Activated CD4-positive, alpha-beta T cell treated with anti-CD3 and anti-CD28 coated beads for 1 hour (primary cell): ENCODE measurements at places on chromosomes 16 and 17.

GRCh38 chr17:80618304-80618703 is 73.7 kb downstream of the RPTOR start:
- no peak for DNase-seq

DNA sequence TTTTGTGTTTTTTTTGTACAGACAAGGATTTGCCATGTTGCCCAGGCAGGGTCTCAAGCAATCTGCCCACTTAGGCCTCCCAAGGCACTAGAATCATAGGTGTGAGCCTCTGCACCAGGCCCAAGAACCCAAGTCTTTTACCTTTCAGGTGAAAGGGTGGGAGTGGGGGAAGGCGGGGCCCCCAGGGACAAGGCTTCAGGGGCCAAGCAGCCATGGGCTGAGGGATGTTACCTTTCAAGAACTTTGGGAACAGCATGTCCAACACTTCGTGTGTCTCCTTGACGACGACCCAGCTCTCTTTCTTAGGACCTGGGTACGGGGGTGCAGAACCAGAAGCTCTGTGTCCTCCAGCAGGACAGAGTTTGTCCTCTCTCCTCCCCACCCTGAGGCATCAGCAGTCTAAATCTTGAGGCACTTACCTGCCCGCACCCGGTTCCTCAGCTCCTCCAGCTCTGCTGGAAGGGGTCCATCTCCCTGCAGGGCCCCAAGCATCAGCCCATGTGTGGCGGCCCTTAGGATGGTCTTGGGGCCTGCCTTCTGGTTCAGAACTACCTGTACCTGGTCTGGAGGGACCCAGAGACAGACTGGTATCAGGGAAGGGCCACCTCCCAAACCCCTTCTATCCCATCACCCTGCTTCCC is 9.0 kb downstream of the SLC5A2 start:
- DNase-seq, result no peak

GRCh38 chr16:82016263-82016662 is 5.0 kb upstream of the SDR42E1 start:
- DNase-seq, result no peak

- no peak for DNase-seq
Measured at GRCh38 chr16:23920899-23921298, 85.1 kb downstream of the PRKCB start.

GRCh38 chr16:1310832-1311200 is 1.4 kb downstream of the UBE2I start:
- DNase-seq, result peak; percentile 22

DNA sequence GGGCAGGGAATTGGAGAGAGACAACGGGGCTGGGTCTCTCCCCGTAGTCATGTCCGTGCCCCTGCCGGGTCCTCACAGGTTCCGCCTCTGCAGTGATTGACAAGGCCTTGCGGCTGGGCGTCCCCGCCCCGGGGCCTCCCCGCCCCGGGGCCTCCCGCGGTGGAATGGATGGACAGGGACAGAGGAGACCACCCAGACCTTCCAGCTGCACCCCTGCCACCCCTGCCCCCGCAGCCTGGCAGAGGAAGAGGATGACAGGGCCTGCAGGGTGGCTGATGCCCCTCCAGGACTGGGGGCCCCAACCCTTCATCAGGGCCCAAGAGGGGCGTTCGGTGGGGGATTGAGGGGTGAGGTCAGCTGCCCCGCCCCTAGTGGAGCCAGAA is 216.4 kb upstream of the CIBAR2 start:
- no peak for DNase-seq

DNA sequence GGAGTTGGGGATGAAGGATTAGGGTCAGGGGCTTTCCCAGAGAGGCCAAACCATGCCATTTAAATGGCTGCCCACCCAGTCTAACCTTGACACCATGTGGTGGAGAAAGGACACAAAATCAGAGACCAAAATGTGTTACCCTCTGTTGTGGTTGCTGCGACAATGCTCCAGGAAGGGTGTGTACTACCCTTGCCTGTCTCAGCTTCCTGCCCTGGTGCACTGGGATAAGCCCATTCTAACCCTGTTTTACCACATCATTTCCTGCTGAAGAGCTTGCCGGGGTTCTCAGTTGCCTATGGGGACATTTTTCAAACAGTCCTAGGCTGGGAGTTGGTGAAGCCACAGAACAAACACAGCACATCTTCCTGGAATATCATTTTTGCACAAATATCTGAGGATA is 4.9 kb downstream of the OR4D1 start:
- DNase-seq, result peak; percentile 29

- DNase-seq, result no peak
Measured at GRCh38 chr17:70772761-70773160, 603.4 kb downstream of the KCNJ2 start.

DNA sequence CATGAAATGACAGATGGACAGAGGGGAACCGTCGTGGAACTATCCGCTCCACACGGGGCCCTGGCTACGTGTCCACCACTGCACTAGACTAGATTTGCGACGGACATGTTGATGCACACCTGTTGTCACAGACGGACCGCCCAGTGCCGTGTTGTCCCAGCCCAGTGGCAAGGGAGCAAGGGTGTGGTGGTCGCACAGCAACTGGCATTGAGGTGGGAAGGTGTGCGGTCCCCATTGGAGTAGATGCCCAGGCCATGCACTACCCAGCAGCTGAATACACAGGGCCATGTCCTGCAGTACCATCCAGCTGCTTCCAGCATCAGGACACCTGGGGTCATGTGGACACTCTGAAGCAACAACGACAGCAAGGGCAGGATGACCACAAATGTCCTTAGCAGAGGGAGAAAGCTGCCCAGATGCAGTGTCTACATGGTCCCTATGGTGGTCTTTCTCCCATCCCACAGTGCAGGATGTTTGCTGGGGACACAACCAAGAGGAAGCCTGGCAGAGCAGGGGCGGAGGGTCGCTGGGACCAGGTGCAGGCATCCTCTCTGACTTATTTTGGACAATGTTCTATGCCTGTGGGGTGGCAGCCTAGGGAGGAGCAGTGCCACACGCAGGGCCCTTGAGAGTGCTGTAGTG is 8.8 kb downstream of the FOXF1 start:
- no peak for DNase-seq

GRCh38 chr17:78568494-78569115 is 8.6 kb downstream of the DNAH17 start:
- DNase-seq, result no peak

- no peak for DNase-seq
Measured at GRCh38 chr16:48949636-48950035, 332.0 kb downstream of the CBLN1 start.

DNA sequence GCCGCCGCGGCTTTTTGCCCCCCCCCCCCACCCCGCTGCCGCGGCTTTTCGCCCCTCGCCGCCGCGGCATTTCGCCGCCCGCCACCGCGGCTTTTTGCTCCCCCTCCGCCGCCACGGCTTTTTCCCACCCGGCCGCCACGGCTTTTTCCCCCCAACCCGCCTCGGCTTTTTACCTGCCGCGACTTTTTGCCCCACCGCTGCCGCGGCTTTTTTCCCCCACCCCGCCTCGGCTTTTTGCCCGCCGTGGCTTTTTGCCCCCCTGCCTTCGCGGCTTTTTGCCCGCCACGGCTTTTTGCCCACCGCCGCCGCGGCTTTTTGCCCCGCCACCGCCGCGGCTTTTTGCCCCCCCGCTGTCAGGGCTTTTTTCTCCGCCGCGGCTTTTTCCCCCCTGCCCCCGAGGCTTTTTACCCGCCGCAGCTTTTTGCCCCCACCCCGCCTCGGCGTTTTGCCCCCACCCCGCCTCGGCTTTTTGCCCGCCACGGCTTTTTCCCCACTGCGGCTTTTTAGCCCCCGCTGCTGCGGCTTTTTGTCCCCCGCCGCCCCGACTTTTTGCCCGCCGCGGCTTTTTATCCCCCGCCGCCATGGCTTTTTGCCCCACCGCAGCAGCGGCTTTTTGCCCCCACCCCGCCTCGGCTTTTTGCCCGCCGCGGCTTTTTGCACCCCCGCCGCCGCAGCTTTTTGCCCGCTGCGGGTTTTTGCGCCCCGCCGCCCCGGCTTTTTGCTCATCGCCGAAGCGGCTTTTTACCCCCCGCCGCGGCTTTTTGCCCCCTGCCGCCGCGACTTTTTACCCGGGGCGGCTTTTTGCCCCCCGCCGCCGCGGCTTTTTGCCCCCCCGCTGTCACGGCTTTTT is 527.8 kb upstream of the WSB1 start:
- no peak for DNase-seq

DNA sequence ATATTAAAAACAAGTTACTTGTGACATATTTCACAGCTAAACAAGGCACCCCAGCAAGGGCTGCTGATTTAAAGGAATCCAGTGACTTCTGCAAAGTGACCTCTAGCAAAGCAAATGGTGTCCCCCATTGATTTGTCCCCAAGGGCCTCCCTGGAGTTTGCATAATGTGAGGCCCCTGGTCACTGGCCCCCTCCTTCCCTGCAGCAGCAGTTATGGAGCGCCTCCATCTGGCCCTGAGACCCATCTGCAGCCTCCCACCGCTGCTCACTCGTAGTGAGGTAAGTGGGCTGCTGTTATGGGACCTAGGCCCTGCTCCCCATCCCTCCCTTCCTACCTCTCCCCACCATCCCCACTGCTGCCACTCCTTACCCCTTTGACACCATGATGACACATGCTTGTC is 19.6 kb upstream of the EEF2K start:
- DNase-seq, result no peak

- no peak for DNase-seq
Measured at GRCh38 chr17:14854691-14855090, 410.4 kb downstream of the PMP22 start.

DNA sequence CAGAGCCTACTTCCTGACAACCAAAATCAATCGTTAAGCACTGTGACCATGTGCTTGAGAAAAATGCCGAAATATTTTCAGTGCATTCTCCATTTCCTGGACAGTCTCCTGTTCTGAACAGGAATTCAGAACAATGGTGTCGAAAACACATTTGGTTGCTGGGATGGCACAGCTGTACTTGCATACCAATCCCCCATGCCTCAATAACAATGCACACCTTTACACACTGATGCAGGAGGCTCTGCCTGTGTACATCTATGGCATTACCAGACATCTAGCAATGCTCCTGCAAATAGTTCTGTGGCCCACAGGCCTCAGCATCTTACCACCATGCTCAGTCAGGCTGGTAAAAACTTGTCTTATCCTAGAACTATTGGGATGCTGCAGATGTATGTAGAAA is 6.2 kb downstream of the CHTF8 start:
- DNase-seq, result no peak

GRCh38 chr17:36550491-36551417 is 6.0 kb downstream of the GGNBP2 start:
- no peak for DNase-seq

GRCh38 chr16:70255574-70255973 is 3.8 kb upstream of the EXOSC6 start:
- DNase-seq, result no peak

DNA sequence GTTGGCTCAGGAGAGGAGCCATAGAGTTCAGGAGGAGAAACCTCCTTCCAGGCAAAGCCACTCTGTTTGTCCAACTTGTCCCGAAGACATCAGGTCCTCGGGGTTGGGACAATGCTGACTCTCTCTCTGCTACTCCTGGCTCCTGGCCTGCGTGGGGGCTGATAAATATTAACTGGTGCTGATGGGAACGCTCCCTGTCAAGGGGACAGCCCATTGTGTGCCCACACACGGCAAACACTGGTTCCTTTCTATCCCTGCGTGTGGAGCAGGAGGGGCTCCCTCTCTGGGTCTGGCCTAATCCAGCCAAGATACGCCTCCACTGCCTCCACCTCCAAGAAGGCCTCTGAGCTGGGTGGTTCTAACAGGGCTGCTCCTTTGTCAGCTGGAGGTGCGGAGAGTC is 4.4 kb downstream of the KIF19 start:
- no peak for DNase-seq

DNA sequence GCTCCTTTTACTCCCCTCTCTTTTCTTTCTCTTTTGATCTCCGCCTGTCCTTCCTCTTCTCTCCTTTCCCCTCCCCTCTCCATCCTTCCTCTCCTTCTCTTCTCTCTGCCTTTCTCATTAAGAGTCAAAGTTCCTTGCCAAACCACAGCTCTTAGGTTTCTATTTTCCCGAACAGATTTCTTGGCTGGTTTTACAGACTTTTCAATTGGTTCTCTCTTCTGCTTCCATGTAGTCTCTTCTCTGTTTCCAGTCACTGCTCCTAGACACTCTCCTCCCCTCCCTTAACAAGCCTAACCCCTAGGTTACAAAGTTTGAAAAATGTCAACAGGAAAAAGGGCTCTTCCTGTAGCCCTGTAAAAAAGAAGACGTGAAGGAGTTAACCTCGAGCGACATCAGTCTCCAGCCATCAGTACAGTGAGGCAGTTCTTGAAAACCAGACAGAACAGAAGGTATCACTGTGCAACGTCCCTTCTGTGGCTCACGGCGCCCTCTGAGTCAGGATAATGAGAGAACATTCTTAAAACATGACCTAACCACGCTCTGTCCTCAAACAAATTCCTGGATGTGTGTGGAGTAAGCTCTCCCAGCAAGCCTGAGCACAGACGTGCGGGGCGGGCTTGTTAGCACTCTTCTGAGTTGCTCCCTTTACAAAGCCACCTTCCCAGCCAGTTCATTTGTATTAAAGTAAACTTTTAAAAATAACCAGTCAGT is 11.6 kb upstream of the MARCHF10 start:
- no peak for DNase-seq

DNA sequence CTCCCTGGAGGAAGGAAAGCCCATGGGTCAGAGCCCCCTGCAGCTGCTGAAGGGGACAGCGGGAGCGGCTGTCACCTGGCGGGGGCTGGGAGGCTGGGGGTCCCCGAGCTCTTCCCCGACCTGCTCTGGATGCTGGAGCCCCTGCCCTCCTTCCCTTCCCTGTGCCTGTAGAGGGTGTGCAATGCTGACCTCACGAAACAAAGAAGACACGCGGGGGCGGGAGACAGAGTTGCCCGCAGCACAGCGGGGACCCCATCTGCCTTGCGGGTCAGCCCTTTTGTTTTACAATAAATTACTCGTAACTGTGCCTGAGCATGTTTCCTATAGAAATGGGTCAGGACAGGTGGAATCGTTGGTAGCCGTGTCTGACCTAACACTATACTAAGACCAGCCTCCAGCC is 6.3 kb downstream of the SECTM1 start:
- no peak for DNase-seq

DNA sequence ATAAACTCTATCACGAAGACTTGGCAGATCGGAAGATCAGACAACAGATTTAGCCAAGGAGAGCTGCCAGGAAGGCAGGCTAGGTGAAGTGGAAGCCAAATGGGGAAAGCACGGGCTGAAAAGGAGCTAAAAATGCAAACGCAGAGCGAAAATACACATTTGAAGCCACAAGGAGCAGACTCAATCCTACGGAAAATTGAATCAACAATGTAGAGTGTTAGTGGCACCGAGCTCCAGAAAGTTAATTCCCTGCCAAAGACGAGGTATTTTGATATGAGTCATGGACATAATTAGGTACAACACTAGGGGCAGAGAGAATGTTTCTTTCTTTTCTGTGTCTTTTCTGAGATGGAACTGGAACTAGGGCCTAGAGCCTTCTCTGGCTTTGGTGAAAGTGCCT is 20.7 kb downstream of the GSG1L start:
- DNase-seq, result no peak

- no peak for DNase-seq
Measured at GRCh38 chr17:30234964-30235363, 533 bp downstream of the SLC6A4 start.

- DNase-seq, result no peak
Measured at GRCh38 chr16:70701998-70702397, 16.1 kb upstream of the MTSS2 start.
